ENCODE measurements at places on chromosomes 2 and 18. TPM values are rescaled to one million over a fixed set of nuclear protein-coding genes. Genes with fewer than 3 reads are reported as not detected.

- DNase-seq = no peak
Observed at GRCh38 chr2:120920454-120921148, 184.9 kb downstream of the GLI2 start.

DNA sequence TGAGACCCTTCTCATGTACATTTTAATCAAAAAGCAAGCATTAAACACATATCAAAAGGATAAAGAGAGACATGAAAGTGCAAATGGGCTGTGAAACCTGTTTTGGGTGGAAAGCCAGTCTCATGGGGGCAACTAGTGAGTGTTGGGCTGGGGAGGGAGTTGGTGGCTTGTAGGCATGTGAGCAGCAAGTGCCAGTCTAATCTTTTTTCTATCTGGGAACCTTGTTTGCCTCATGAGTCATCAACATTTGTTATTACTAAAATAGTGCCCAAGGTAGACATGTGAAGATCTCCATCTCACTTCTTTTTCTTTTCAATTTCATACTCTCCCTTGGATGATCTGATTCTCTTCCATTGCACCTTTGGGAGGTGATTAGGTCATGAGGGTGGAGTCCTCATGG, 613.9 kb upstream of the GYPC start:
- DNase-seq = no peak

DNA sequence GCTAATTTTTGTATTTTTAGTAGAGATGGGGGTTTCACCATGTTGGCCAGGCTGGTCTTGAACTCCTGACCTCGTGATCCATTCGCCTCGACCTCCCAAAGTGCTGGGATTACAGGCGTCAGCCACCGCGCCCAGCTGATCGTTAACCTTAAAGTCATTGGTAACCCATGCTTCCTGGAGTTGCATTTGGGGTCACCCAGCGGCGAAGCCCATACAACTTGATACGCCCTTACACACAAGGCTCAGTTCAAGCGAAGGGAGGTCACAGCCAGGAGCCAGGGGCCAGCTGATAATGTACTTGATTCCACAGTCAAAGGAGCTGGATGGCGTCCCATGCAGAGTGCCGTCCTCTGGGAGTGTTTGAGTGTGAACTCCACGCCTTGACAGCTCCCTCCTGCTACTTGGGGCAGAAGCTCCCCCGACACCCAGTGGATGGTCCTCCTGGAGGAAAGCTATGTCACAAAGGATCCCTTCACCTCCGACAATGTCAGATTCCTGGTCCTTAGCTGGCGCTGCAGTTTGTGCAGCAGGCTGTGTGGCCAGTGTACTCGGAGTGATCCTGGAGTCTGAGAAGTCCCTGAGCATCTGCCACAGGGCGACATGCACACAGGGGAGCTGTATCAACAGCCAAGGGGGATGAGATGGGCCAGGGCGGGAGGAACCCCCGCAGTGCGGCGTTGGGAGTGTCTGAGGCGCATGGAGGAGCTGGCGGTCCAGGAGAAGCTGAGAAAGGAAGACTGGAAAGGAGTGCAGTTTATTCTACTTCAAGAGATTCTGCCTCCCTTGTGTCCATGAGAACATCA, 7.9 kb downstream of the CLHC1 start:
- peak; percentile 50 for DNase-seq

- no peak for DNase-seq
Observed at GRCh38 chr2:38613126-38613848, 10.6 kb upstream of the HNRNPLL start.

ASXL3 gene
- 1.5 TPM for total RNA-seq

Data from Peyer's patch (tissue), 4 donors.